8988T (cell line): ENCODE measurements at places on chromosomes 3 and 15.

DNA sequence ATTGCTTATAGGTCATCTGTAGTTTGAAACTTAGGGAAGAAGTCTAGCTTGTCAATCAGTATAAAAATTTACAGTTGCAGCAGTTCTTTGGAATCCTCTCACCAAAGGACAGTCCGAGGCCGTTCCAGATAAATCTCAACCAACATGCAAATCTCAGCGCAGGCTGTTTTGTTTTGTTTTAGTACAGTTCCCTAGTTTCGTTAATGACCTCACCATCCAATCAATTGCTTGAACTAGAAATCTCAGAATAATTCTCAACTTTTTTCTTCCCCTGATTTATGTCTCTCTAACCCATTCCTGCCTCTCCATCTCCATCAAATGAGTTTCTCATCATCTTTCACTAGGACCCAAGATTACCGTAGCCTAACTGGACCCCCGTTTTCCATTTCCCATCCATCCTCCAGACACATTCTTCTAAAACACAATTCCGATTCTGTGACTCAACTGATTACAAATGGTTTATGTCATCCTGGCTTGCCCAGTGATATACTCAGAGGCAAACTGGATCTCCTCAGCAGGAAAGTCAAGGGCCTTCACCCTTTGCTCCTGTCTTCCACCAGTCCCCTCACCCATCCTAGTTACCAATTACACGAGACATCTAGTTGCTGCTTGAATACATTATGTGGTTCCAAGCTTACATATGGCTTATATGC, 1.3 kb downstream of the SMCO1 start:
- DNase-seq = no peak

DNA sequence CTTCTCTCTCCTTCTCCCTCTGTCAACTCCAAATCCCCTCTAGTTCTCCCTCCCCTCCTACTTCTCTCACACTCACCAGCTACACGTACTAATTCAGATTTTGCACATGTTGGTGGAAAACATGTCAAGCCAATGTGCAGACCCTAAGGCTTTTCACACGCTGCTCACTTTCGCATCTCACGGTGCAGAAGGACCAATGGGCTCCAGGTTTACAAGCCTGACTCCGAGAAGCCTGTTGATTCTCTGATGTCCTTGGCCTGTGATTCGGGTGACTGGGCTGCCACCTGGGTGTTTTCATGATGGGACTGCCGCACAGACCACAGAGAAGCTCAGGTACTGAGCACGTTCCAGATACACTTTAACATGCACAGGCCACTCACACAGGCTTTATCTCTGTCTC, 3.7 kb downstream of the FOXL2NB start:
- DNase-seq = no peak

DNA sequence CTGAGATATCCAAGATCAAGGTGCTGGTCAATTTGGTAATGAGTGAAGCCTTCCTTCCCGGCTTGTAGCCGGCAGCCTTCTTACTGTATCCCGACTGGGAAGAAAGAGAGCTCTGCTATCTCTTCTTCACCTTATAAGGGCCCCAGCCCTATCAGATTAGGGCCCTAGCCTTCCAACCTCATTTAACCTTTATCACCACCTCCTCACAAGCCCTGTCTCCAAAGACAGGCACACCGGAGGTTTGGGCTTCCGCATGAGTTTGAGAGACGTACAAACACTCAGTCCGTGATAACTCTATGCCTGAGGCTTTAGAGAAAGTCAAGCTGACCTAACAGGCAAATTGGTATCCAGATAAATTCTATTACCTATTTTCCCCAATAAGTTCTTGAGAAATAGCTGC, 243.9 kb downstream of the OPA1 start:
- DNase-seq = no peak

DNA sequence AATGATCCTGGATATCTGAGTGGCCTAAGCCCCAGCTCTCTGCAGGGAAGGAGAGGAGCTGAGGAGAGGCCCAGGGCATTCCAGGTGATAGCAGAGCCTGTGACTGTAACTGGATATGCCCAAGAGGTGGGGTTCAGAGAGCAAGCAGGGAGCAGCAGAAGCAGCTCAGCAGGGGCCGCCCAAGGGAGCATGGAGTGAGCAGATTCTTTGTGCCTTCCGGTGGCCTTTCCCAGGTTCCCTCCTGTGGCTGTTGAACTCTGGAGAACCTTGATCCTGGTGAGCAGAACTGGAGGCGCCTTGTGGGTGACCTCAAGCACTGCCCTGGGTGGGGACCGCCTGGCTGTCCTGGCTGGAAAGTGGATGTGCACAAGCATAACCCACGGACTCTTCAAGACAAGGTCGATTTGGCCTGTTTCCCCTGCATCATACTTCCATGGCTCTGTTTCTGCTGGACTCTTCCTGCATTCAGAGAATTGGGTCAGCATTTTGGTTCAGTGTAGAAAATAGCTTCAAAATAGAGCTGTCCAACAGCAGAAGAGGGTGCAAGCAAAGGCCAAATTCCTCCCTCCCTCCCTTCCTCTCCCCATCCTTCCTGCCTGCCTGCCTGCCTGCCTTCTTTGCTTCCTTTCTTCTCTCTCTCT, 76.1 kb downstream of the ARNT2 start:
- no peak for DNase-seq

DNA sequence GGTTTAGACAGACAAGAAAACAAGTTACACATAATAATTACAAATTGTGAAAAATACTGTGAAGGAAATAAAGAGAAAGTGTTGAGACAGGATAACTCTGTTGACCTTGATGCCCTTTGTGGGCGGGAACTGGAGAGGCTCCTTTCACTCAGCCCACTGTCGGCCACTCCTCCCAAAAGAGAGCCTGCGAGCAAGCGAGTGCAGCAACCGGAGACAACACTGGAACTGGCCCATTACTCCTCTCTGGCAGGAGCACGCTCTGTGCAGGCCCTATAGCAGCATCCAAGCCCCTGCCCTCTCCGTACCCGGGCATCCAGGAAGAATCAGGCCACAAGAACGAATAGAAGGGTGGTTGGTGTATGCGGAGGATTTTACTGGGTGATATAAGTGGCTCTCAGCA, 16.2 kb upstream of the DUT start:
- no peak for DNase-seq

GRCh38 chr3:125119752-125120378, 64.1 kb upstream of the HEG1 start:
- no peak for DNase-seq

- DNase-seq = no peak
These were observed 793 bp downstream of the SLC30A4 start for GRCh38 chr15:45521596-45522327.

GRCh38 chr15:63972801-63973200, 73.5 kb downstream of the DAPK2 start:
- DNase-seq = no peak

DNA sequence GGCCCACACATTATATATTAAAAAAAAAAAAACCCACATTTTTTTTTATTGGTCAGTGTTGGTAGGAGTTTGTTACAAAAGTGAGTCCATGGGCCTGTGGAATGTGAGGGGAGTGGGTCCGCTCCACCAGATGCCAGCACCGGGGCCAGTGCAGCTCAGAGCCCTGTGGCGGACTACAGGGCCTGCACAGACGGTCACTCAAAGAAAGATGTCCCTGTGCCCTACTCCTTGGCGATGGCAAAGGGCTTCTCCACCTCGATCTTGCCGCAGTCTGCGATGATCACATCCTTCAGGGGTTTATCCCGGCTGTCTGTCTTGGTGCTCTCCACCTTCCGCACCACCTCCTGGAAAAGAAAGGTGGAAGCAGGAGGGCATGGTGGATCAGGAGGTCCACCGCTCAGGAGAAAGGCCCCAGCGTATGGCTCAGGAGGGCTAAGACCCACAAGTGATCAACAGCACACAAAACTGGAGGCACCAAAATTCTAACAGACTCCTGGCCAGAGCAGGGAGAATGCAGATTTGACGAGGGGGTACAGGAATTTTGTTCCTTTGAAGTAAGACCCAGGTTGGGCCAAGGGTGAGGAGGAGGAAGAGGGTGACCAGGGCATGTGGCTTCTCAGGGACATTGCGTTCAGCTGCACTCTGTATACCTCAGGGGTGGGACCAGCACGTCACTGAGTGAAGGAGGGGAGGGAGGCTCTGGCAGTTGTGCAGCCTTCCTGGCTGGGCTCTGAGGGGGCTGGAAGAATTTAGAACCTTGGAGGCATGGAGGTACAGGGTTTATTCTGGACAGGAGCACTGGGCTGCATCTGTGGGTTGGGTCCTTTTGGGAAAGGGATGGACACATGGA, 4.5 kb downstream of the SNX22 start:
- DNase-seq = no peak

- DNase-seq = no peak
These were observed 15.2 kb downstream of the FSTL1 start for GRCh38 chr3:120435621-120436020.

DNA sequence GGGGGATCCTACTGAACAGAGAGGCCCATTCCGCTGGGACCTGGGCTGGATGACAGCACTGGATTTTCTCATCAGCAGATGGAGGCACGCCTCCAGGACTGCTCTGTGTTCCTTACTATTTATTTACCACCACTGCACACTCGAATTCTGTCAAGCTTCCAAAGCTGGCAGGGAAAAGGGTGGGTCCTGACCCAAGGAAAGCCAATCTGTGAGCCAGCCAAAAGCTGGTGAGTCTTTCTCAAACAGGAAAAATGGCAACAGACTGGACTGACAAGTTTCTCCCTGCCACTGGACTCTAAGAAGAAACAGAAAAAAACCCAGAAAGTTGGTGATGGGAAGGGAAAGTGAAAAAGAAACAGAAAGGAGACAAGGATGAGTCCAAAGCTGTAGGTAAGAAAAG, 37.8 kb downstream of the CD47 start:
- DNase-seq = no peak

- DNase-seq = no peak
These were observed 11.1 kb upstream of the ABHD10 start for GRCh38 chr3:111967651-111968274.

DNA sequence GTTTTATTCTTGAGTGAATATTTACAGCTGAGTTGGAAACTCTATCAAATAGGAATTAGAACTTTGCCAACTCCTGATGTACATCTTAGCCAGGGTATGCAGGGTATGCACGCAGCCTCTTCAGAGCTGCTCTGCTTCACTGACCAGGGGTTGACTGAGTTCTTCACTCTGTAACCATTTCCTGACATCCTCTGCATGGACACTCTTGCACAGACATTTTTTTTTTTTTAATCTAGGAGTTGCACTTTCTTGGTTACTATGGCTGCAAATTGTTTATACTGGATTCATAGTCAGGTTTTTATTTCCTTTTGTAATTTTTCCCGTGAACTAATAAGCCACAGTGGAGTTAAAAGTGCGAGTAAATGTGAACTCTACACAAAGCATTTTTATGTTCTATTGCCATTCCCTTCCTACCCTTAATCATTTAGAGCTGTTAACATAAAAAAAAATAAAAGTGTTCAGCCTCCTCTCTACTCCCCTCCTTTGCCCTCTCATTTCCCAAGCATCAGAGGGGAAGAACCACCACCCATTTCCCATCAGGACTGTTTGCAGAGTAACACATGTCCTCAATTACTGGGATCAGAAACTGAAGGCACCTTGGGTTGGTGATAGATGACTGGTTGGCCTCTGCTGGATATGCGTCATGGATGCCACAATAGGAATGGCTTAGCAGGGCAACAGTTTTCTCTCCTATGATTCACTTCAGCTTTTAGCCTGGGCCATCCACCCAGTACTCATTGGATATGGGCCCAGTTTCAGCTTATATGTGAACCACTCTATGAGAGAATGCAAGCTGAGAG, 54.0 kb downstream of the DUT start:
- no peak for DNase-seq

DNA sequence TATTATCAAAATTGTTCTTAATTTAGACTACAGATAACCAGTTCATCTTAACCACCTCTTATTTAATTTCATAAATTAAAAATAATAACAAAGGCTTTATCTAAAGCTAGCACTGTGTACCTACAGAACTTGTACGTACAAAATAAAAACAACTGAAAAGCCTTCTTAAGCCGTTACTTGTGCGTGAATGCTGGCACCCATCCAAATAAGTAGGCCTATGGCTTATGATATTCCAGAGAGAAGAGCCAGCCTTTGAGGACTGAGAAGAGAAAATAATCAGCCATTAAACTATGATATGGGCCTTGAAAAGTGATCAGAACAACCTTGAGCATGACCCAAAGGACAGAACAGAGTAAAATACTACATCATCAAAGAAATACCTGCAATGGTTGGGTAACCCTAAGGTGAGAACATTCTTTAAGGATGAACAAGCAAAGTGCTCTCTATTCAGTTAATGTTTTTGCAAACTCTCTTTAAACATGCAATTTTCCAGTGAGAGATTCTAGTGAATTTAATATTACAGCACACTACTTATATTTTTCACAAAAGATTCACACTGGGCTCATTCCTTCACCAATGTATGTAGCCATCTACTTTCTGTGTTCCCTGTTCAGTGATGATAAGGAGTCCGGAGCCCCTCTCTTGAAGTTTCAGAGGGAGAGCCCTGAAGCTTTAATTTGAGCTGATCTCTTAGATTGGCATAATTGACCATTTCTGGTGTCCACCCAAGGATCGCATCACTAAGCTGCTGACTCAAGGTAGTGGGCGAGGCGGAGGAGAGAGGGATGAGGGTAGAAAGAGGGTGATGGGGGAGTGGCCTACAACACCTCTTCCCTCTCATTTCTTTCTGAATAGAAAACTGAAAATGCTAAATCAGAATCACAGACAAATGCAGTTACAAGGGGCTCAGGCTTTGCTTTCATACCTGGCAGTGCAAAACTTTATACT, 7.7 kb upstream of the ACTC1 start:
- DNase-seq = no peak

GRCh38 chr15:60419753-60420152, 22.0 kb upstream of the ANXA2 start:
- no peak for DNase-seq

GRCh38 chr3:133038731-133039375, 662 bp downstream of the TMEM108 start:
- DNase-seq = no peak
